ENCODE measurements at places on chromosomes 16 and 17. TPM values are rescaled to one million over a fixed set of nuclear protein-coding genes. Genes with fewer than 3 reads are reported as not detected.

Gene SLC47A1
- total RNA-seq, result not detected

Gene TAF15
- total RNA-seq, result 46.5 TPM

Gene PLA2G10
- not detected for total RNA-seq

Gene KCNH6
- total RNA-seq, result not detected

Gene ZNF423
- total RNA-seq, result 0.69 TPM

Gene GPRC5B
- total RNA-seq, result 48.9 TPM

Gene HLF
- 0.09 TPM for total RNA-seq

Gene NEUROD2
- total RNA-seq, result under 0.01 TPM

Gene HSD11B2
- not detected for total RNA-seq

Gene GPR142
- not detected for total RNA-seq

Gene RBFOX1
- not detected for total RNA-seq

Gene GPR179
- total RNA-seq, result not detected

Gene ZNF469
- 3.3 TPM for total RNA-seq

Gene ZFHX3
- 4.7 TPM for total RNA-seq
